Jurkat, Clone E6-1 (cell line): ENCODE measurements at places on chromosomes 13 and 19.

- DNase-seq, result no peak
These were observed 4.1 kb downstream of the NDUFA3 start for GRCh38 chr19:54106716-54107115.

- DNase-seq, result no peak
These were observed 46.7 kb downstream of the OR10H4 start for GRCh38 chr19:15995536-15995935.

DNA sequence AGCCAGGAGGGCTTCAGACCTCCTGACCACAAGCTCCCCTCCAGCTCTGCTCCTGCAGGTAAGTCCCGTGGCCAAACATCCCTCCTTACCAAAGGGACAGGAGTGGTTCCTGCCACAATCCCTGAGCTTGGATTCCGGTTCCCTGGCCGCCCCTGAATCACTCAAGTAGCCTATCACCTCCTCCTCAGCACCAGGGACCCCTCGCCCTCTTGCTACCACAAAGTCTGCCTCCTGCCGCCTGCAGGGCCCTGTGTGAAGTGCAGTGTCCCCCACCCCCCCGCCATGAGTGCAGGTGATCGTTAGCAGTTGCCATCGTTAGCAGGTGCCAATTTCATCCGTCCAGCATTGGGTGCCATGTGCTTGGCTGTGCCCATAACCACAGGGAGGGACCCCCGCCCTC, 40.8 kb upstream of the RANBP3 start:
- DNase-seq, result no peak

GRCh38 chr19:45468159-45468651, 409 bp downstream of the FOSB start:
- no peak for DNase-seq

DNA sequence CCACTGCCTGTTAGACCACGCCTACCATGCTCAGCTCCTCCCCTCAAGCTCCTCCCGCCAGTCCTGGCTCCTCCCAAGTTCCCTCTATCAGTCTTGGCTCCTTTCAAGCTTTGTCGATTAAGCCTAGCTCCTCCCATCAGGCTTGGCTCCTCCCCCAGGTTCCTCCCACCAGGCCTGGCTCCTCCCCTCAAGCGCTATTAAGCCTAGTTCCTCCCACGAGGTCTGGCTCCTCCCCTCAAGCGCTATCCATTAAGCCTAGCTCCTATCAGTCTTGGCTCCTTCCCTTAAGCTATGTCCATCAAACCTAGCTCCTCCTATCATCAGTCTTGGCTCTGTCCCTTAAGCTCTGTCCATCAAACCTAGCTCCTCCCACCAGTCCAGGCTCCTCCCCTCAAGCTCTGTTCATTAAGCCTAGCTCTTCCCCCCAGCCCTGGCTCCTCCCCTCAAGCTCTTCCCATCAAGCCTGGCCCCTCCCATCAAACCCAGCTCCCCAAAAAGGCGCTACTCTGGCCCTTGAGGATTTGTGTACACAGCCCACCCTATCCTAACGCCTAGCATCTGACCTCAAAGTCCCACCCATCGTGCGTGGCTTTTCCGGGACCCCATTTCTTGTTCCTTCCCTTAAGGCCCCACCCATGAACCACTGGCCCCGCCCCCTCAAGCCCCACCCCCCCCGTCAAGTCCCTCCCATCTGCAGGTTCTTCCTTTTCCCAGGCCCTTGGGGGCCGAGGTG, 10.0 kb downstream of the CAMSAP3 start:
- DNase-seq, result peak; percentile 65

- no peak for DNase-seq
These were observed 7.8 kb downstream of the ABCA7 start for GRCh38 chr19:1047696-1048147.

GRCh38 chr19:40253611-40254092, 27.2 kb upstream of the CCNP start:
- DNase-seq, result no peak

GRCh38 chr19:42229855-42230351, 9.8 kb downstream of the ZNF526 start:
- DNase-seq, result no peak

- no peak for DNase-seq
These were observed 31.3 kb downstream of the GRIK5 start for GRCh38 chr19:42038666-42039065.

GRCh38 chr13:109673477-109673876, 112.9 kb downstream of the IRS2 start:
- DNase-seq, result no peak

DNA sequence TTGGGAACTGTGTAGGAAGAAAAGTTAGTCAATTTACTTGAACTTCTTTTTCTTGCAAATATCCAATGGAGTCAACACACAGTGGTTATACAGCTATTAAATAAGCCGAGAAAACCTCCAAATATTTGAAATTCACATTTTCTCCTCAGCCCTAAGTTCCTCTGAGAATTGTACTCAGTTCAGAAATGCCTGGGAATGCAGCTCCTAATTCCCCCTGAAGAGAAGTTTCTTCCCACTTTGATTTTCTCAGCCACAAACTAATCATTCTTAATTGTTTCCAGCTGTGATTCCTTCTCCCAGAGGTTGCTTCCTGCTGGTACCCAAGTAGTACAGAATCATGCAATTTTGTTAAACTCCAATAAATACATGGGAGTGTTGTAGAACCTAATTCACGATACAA, 246.1 kb upstream of the MIR17HG start:
- DNase-seq, result no peak

- DNase-seq, result no peak
These were observed 9.4 kb upstream of the CACNG6 start for GRCh38 chr19:53982001-53982451.

GRCh38 chr19:1355568-1356507, 27.9 kb upstream of the NDUFS7 start:
- DNase-seq, result no peak

GRCh38 chr13:25771641-25772478, 280.0 kb downstream of the SHISA2 start:
- no peak for DNase-seq

DNA sequence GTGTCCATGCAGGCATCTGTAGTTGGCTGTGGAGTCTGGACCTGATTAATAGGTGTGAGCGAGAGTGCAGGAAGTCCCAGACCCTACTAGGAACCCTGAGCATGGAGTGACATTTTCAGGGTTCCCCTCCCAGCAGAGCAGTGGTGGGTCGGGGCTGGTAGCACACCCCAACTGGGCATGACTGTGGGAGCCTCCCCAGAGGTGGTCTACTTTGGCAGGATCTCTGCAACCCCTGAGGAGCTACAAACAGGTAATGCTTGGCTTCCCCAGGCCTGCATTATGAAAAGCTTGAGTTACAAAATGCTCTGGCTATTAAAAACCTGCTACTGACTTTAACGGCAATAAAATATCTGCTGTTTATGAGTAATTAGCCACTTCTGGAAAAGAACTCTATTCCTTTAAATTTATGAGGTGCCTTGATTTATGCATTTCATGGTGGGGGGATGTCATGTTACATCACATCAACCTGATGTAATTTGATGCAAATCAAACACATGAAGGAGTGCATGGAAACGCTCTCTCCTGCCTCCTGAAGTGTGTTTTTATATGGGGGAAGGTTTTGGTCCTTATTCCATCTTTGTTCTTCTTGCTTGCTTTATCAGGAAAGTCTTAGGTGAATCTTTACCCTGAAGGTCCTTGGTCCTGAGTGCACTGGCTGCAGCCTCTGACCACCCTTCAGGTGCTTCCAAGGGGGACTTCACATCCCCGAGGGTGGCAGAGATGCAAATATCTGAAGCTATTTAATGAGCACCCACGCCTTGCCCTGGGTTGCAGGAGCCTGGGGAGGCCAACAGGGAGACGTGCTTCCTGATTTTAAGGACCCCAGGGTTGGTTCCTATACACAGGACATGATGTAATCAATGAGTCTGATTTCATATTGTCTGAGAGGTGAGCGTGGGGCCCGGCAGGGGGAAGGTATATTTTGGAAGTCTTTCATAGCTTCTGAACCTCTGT, 54.0 kb downstream of the ZNF536 start:
- no peak for DNase-seq

DNA sequence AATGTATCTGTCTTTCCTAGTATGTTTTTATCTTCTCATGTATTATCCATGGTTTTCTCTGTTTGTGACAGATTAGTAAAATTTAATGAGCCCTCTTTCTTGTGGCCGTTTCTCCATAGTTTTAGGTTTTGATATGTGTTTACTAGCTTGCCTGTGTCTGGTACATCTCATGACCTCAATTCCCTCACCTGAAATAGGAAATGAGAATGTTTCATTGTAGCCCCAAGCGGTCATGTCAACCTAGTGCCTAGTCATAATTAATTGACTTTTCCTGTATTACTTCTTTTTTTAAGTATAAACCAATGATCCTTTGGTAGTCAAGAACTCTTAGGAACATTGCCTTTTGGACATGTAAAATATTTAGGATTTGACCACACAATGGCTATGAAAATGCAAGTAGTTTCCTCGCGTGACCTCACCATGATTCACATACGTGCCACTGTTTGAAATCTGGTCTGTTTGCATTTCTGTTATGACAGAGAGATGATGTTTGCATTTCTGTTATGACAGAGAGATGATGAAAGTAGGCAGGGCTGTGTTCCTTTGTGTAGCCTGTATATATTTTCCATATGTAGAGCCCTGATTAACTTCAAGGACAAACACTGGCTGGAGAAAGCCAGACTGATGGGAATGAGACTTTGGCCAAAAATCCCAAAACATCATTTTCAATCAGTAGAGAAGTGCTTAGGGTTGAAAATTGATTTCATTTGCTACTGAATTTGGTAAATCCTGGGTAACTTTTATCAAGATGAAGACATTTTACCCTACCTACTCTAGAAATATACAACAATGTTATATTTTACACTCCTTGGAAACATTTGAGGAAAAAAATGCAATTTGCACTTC, 104.8 kb downstream of the TNFRSF19 start:
- DNase-seq, result no peak

GRCh38 chr13:110237875-110238817, 68.8 kb downstream of the COL4A1 start:
- DNase-seq, result no peak

GRCh38 chr19:42422901-42423461, 4.2 kb downstream of the LIPE start:
- DNase-seq, result peak; percentile 22

GRCh38 chr13:43514311-43514710, 272.5 kb downstream of the ENOX1 start:
- no peak for DNase-seq

GRCh38 chr19:55688422-55689218, 13.6 kb downstream of the EPN1 start:
- no peak for DNase-seq

DNA sequence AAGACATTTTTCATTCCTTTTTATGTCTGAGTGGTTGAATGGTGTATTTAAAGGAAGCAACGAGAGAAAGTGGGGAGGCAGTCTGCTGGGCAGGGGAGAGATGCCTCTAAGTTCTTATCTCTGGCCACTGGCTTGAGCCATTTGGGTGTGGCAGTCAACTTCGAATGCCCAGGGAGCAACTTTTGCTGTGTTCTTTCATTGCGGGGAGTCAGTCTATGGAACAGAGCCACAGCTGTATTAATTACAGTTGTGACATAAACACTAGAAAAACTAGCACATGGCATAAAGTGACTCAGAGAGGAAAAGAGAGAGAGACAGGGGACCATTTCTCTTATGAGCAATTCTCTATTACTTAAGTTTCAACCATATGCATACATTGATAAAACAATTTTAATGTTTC, 40.4 kb upstream of the PDCD5 start:
- no peak for DNase-seq

DNA sequence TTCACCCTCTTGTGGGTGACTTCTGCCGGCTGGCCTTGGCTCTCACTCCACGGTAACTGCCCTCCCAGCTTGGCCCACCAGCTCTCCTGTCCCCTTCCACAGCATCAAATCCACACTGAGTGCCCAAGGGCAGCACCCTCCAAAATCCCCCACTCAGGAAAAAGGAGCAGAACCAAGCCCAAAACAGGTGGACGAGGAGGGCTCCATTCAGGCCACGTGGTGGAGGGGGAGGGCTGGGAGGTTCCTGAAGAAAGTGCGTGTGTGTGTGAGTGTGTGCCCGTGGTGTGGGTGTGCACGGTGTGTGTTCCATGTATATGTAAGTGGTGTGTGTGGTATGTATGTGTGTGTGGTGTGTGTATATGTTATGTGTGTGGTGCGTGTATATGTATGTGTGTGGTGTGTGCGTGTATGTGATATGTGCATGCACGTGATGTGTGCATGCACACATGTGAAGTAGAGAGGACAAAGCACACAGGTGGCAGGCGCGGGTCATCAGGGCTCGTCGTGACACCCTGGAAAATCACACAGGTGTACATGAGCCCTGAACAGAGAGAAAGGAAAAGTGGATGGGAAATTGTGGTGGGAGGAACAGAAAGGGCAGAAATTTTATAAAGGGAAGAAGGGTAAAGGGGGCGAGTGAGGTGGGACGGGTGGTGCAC, 76.9 kb downstream of the COL4A1 start:
- DNase-seq, result no peak

- DNase-seq, result no peak
These were observed 2.6 kb downstream of the BBC3 start for GRCh38 chr19:47228168-47228936.

DNA sequence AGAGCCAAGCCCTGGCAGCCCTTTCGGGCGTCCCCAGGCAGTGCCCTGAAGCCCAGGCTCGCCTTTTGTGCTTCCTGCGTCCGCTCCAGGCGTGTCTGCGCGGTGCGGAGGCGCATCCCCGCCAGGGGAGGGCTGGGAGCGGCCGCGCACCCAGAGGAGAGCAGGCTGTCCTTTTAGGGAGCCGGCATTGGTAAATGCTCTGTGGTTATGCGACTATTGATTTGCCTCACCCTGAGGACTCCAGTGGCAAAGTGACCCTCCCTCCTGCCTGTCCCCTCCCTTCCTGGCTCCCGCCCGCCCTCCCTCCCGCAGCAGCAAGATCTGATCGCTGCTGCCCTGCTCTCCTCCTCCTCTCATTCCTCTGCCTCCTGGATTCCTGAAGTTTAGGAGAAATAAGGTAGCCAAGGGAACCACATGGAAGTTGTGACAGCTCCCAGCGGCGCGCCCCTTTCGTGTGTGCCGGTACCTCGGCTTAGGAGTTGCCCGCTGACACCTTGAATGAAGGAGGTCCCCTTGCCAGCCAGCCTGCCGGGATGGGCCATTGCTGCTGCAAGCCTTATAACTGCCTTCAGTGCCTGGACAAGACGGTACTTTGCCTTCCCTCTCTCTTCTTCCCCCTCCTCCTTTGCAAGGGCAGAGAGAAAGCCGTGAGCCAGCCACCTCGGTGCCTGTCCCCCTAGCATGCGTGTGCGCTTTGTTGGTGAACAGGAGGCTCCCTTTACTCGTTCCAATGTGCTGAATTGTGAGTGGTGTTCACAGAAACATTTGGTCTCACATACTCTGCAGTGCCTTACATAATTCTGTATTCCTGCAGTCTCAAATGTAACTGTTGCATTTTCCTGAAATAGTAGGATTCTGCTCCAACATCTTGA, 166.9 kb downstream of the SLC7A1 start:
- DNase-seq, result no peak

GRCh38 chr13:33757713-33758112, 60.2 kb upstream of the RFC3 start:
- DNase-seq, result no peak

GRCh38 chr19:41241859-41242258, 22.3 kb upstream of the HNRNPUL1 start:
- no peak for DNase-seq

DNA sequence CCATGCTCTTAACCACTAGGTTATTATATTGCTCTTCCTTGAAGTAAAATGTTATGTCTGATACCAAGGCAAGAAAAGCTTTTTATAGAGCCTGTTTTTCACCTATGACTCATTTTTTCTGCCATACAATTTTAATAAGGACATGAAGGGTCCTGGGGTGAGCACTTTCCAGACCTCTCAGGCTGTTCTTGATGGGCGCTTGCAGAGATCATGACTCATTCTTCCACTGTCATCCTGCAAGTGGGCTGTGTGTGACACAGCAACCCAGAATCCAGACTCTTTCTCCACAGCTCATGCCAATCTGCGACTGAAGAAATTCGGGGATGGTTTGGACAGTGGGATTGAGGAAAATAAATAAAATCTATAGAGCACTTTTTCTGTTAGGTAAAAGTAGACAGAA, 506.7 kb upstream of the NBEA start:
- no peak for DNase-seq
